RWPE1 (cell line): ENCODE measurements at places on chromosomes 13 and 19.
A peak's percentile ranks its signal among the peaks of the same experiment; 100 is the strongest.

GRCh38 chr19:43286786-43287185 lies 17.5 kb upstream of the PSG9 start:
- DNase-seq: no peak

- DNase-seq: no peak
Observed at GRCh38 chr19:2243274-2244124, 5.6 kb upstream of the AMH start.

DNA sequence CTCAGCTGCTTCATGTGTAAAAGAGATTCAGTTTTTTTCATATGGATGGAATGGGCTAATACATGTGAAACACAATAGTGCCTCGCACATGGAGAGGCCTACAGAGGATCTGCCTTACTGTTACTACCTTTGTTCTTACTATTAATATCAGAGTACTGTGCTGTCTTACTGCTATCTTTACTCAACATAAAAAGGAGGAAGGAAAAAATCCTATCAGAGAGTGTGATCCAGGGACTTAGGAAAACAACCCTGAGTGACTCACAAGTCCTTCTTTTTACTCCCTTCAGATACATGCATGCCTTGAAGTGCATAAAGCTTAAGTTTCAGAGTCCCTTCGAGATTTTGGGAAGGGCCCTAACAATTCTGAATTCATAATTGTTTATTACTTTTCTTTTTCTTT lies 136.8 kb downstream of the TBC1D4 start:
- DNase-seq: no peak

DNA sequence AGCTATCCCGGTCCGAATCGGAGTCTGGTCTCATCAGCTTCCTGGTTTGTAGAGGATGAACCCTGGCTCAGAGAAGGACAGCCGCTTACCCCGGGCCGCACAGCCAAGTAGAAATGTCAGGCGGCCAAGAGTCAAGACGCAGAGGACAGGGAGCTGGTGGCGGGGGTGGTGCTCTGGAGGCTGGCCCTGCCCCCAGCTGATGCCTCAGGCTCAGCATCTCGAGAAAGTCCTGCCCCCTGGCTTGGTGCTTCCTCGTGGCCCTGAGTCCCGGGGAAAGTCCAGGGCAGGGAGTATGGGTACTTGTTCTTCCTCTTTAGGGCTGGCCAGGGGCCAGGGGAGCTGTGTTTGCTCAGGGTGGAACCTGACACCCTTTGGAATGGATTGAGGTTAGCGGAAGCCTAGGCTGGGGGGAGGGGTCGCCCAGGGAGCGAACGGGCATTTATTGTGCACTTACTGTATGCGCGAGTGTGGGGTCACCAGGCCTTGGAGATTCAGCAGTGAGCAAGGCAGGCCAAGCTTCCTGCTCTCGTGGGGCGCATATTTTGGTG lies 2.2 kb downstream of the TJP3 start:
- peak; percentile 62 for DNase-seq

DNA sequence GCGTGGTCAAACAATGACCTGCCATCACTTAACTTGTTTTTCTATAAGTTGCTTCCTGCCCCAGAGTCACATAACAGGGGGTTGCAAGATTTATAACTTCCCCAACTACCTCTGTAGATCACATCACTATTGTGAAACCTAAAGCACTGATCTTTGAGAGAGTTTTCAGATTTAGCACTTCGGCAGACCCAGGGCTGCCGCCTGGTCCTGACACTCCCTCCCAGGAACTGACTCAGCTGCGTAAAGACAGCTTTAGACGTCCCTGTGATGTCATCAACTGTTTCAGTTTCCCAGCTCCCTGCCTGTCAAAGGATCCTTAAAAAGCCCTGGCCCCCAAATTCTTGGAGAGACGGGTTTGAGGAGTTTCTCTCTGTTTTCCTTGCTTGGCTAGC lies 33.3 kb downstream of the IGFL2 start:
- peak; percentile 27 for DNase-seq

DNA sequence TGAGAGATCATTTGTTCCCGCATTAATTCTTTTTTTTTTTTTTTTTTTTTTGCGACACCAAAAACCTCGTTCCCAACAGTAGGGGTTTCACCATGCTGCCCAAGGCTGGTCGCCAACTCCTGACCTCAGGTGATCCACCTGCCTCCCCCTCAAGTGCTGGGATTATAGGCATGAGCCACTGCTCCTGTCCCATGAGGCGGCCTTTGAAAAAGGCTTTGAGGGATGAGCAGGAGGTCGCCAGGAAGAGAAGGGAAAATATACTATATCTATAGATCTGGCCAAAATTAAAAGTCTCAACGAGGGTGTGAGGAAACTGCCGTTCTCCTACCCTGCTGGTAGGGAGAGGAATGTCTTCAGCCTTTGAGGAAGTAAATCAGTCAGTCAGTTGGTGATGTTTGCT lies 26.2 kb downstream of the ZNF473 start:
- DNase-seq: no peak

DNA sequence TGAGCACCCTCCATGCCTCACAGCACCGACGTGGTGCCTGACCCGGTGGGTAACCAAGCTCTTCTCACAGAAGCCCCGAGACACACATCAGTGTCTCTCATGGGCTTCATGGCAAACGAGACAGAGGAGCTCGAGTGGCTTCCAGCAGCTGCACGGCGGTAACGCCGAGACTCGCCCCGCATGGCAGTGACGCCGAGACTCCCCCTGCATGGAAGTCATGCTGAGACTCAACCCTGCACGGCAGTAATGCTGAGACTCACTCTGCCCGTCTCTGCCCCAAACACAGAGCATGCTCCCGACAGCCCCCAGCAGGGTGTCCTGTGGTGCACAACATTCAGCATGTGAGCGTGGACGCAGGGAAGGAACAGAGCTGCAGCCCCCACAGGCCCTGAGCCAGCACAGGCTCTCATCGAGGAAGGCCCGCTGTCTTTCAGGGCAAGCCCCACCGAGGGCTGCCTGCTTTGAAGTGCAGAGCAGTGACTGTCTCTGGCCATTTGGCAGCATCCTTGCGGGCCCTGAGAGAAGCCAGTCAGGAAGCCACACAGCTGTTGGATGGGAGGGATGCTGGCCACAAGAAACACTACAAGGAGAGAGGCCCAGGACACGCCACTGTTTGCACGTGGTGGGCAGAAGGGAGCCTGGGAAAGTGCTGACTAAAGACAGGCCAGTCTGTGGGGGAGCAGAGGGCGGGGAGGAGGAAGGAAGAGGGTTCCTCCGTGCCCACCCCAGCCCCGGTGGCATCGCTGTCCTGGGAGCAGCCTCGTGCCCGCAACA lies 9.5 kb downstream of the GAS6 start:
- no peak for DNase-seq

DNA sequence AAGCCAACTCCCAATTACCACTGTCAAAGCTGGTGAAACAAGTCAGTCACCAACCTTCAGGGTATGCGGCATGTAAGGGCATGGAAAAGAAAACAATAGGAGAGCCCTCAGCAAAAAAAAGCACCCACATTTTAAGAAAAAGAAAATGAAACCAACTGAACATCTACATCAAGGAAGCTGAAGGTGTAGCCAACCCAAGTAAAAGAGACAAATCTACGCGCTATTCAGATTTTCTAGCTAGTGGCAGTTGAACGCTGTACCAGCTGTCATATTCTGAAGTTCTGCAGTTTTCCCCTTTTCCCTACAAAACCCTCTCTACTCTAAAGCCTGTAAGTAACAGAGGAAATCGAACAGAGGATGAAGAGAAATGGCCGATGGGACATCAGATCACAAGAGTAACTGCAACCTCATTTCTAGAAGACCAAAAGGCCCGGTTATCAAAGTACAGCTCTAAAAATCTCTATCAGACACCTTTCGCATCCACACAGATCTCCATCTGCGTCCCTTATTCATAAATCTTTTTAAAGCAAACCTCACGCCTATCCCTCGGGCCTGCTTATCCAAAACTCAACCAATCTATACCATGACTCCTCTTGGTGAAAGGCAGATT lies 1.4 kb downstream of the MYCBP2 start:
- DNase-seq: peak; percentile 39

DNA sequence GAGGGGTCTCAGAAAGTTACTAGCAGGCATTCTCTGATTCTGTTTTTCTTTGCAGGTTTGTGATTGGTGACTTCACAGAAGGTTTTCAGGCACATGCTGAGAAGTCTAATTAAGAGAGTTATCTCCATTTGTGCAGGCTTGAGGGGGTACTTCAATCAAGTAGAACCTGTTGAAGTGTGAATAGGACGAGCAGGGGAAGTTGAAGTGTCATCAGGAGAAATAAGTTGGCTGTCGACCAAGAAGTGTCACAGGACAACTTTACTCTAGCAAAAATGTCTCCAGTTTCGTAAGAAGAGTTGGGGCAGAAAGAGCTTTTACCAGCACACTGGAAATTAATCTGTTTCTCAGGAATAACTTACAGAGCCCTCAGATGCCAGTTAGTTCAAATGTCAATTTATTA lies 576.5 kb upstream of the SLITRK5 start:
- DNase-seq: no peak

DNA sequence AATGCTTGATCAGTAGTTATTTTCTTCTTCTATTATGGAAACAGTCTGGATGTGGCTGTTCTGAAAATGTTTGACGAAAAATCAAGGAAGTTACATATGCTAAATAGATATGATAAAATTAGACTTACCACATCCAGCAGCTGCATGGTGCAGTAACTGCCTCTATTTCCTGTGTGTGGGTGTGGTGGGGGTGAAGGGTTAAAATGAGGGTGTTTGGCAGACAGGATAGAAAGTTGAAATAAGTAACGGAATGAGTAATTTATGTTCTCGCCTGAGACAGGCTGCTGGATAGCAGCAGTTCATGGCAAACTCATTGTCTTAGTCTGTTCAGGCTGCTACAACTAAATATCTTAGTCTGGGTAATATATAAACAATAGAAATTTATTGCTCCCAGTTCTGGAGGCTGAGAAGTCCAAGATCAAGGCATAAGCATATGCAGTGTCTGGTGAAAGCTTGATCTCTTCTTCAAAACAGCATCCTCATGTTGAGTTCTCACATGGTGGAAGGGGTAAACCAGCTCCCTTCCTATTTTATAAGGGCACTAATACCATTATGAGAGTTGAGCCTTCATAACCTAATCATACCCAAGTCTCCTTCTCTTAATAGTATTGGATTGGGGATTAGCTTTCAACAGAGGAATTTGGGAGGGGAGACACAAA lies 1248.9 kb downstream of the SLITRK5 start:
- DNase-seq: no peak

DNA sequence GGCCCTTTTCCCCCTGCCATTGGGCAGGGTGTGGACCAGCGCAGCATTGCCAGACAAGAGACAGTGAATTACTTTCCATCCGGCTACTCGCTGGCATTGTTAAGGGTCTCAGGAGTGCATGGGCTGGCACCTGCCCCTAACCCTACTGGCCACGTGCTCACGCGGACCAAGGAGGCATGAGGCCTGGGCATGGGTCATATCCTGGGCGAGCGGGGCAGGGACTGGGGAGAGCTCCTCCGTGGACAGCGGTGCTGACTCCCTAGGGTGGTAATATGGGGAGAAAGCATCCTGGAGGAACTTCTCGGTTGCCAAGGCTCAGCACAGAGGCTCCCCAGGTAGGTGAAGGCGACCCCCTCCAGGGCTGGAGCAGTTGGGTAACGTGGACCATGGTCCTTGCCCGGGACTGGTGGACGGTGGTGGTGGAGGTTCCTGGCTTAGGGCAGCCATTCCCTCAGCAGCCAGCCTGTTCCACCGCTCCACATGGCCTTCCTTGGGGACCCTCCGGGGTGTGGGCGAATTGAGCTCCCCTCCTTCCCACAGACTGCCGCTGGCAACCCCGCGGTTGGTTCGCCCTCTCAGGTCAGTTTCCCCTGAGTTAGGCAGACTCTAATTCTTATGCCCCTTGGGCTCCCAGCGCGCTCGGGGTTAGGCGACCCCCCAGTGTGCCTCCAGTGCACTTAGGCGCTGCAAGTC lies 465.1 kb downstream of the SLITRK5 start:
- DNase-seq: no peak

DNA sequence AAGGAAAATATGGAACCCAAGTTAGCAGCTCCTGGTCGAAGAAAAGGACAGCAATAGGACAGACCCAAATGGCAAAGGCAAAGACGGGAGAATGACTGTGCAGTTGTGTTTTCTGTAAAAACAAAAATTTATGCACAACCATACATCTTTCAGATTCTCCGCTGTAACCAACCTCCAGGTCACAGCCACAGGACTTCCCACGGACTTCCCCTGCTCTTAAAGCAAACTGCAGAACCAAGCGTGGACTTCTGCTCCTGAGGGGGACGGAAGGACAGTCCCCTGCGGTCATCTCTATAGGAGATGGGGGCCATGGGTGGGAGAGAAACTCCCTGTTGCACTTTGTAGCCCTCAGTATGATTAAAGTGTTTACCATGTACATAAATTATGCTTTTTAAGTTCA lies 2.5 kb downstream of the GRTP1 start:
- DNase-seq: no peak

DNA sequence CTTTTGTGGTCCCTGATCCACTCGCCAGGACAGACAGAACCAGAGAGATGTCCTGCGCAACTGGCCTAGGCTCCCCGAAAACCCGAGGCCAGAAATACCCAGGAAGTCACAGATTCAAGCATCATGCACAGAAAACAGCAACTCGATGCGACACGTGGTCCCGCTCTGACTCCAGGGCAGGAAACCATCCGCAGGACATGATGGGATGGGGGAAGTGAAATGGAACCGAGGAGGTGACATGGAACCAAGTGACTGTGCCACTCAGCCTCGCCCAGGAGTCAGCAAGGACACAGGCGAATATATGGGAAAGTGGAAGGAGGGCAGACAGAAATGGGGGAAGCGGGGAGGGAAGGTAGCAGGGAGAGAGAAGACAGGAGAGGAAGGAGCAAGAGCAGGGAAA lies 1.1 kb downstream of the ZSCAN18 start:
- DNase-seq: no peak

GRCh38 chr19:16660763-16661479 lies at the start of gene TMEM38A:
TMEM38A (plus strand) TSS chr19:16661139; CDS start chr19:16661218, 79 bp downstream.
- peak; percentile 55 for DNase-seq

DNA sequence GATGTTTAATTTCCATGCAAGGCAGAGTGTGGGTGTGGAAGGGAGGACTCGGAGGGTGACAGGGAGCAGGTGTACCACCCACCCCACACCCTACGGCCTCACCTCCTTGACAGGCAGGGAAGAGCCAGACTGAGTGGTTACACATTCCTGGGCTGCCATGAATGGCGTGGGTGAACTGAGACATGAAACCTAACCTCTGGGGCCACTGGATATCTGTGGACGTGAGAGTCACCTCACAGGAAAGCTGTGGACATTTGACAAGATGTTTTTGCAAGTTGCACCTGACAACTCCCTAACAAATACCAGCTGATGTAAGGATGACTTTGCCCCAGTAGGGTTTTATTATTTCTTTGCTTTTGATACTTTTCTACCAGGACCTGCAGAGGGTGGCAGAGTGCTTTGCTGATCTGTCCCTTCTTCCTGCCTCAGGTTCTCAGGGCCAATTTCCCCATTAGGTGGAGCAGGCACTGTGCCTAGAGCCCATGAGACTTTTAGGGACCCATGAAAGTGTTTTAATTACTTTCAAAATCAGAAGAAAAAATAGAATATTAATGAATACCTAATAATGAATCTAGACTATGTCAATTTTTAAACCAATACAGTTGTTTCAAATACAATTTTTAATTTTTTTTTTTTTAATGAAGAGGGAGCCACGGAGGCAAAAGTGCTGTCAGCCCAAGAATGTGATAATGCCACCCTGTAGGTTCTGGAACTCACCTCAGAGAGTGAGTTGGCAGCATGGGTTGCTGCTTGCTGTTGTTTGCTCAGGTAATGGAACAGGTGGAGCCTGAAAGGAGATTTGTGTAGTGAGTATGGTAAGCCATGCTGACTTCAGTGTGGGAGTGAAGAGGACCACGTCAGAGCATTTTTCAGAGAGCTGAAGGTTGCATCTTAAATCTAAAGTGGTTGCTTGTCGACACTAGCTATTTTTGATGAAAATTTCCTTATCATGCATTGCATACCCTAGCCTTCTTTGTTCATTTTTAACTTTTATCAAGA lies 58.0 kb upstream of the CYSLTR2 start:
- DNase-seq: peak; percentile 52

GRCh38 chr19:803099-803561 lies 5.9 kb downstream of the PTBP1 start:
- no peak for DNase-seq
